A549 treated with Mapracorat at 1 μM for 4 hours (cell line): ENCODE measurements at places on chromosomes 11 and 22. TPM values are rescaled to one million over a fixed set of nuclear protein-coding genes. Genes with fewer than 3 reads are reported as not detected.

SAA4 gene
- not detected in 5 replicates for total RNA-seq

LRRC56 gene
- total RNA-seq: 0.54 to 1.1 TPM (median 0.72 TPM) in 5 replicates

RIMBP3B gene
- total RNA-seq: 0.26 to 0.71 TPM (median 0.35 TPM) in 5 replicates

RASSF10 gene
- total RNA-seq: 1.3 to 2.1 TPM (median 2.0 TPM) in 5 replicates

THRSP gene
- total RNA-seq: not detected in 5 replicates

CHRM1 gene
- total RNA-seq: 0.06 to 0.21 TPM (median 0.10 TPM) in 5 replicates

OR52B2 gene
- not detected in 5 replicates for total RNA-seq

MMP1 gene
- total RNA-seq: 0.42 to 1.1 TPM (median 0.79 TPM) in 5 replicates

POU2AF3 gene
- total RNA-seq: 0.96 to 1.7 TPM (median 1.2 TPM) in 5 replicates

CLCF1 gene
- total RNA-seq: 33.6 to 42.2 TPM (median 40.3 TPM) in 5 replicates

MIOX gene
- 0.11 TPM in 1 of 5 replicates, not detected in the others for total RNA-seq

FOLR1 gene
- total RNA-seq: not detected in 5 replicates

DKK3 gene
- 14.9 to 22.7 TPM (median 19.3 TPM) in 5 replicates for total RNA-seq

MIF gene
- 518 to 960 TPM (median 932 TPM) in 5 replicates for total RNA-seq

C11orf91 gene
- 1.4 to 2.0 TPM (median 1.5 TPM) in 5 replicates for total RNA-seq

IGLL1 gene
- total RNA-seq: not detected in 5 replicates

OR5B2 gene
- total RNA-seq: not detected in 5 replicates

USP2 gene
- total RNA-seq: 0.72 to 1.3 TPM (median 1.1 TPM) in 5 replicates

PLAAT5 gene
- total RNA-seq: not detected in 5 replicates

DCDC1 gene
- 0.39 to 0.70 TPM (median 0.52 TPM) in 5 replicates for total RNA-seq

MLC1 gene
- not detected in 5 replicates for total RNA-seq

FGF19 gene
- total RNA-seq: 0.05 to 0.12 TPM (median 0.08 TPM) in 4 of 5 replicates, not detected in the other

CARNS1 gene
- 0.08 to 0.21 TPM (median 0.13 TPM) in 5 replicates for total RNA-seq

MS4A15 gene
- not detected in 5 replicates for total RNA-seq

GP1BB gene
- 0.19 to 1.9 TPM (median 1.5 TPM) in 5 replicates for total RNA-seq

OSM gene
- total RNA-seq: 0.12 TPM in 1 of 5 replicates, not detected in the others

THY1 gene
- total RNA-seq: 11.8 to 18.8 TPM (median 14.0 TPM) in 5 replicates

MN1 gene
- 2.4 to 3.5 TPM (median 3.1 TPM) in 5 replicates for total RNA-seq

GRIK4 gene
- not detected in 5 replicates for total RNA-seq

OR52L1 gene
- not detected in 5 replicates for total RNA-seq

POTEH gene
- not detected in 5 replicates for total RNA-seq

CYP2D6 gene
- total RNA-seq: 0.41 to 0.93 TPM (median 0.63 TPM) in 5 replicates

C11orf42 gene
- not detected in 5 replicates for total RNA-seq

NXPE1 gene
- not detected in 5 replicates for total RNA-seq

VSIG10L2 gene
- total RNA-seq: not detected in 5 replicates

RIBC2 gene
- 2.1 to 2.4 TPM (median 2.1 TPM) in 5 replicates for total RNA-seq

FAM181B gene
- total RNA-seq: 0.04 to 0.08 TPM (median 0.05 TPM) in 4 of 5 replicates, not detected in the other

ELF5 gene
- total RNA-seq: not detected in 5 replicates

SLC1A2 gene
- 0.18 to 0.27 TPM (median 0.21 TPM) in 3 of 5 replicates, not detected in the others for total RNA-seq

PRODH gene
- total RNA-seq: 0.77 to 1.4 TPM (median 1.3 TPM) in 5 replicates

OR4C12 gene
- not detected in 5 replicates for total RNA-seq

ADAMTS8 gene
- 0.86 to 1.4 TPM (median 1.1 TPM) in 5 replicates for total RNA-seq

IL17RA gene
- total RNA-seq: 4.5 to 8.9 TPM (median 7.5 TPM) in 5 replicates

KCNJ1 gene
- 0.06 TPM in 1 of 5 replicates, not detected in the others for total RNA-seq

ANO3 gene
- 0.04 to 0.10 TPM in 2 of 5 replicates, not detected in the others for total RNA-seq

SYT8 gene
- 0.12 to 0.49 TPM (median 0.26 TPM) in 5 replicates for total RNA-seq

CHCHD10 gene
- 82.4 to 195 TPM (median 176 TPM) in 5 replicates for total RNA-seq

XKR3 gene
- total RNA-seq: not detected in 5 replicates

OR8D4 gene
- not detected in 5 replicates for total RNA-seq

CD3E gene
- total RNA-seq: not detected in 5 replicates

ZBTB16 gene
- total RNA-seq: 0.43 to 1.1 TPM (median 0.78 TPM) in 5 replicates

SULT4A1 gene
- total RNA-seq: not detected in 5 replicates

SYCE3 gene
- total RNA-seq: 0.45 TPM in 1 of 5 replicates, not detected in the others

KCNK4 gene
- total RNA-seq: not detected in 5 replicates

DMC1 gene
- 1.9 to 6.7 TPM (median 2.9 TPM) in 5 replicates for total RNA-seq

PRG3 gene
- total RNA-seq: not detected in 5 replicates

MYOD1 gene
- not detected in 5 replicates for total RNA-seq

KCNJ11 gene
- total RNA-seq: 2.6 to 4.1 TPM (median 3.7 TPM) in 5 replicates

JAML gene
- not detected in 5 replicates for total RNA-seq
